ENCODE measurements at places on chromosomes 11 and 22. TPM values are rescaled to one million over a fixed set of nuclear protein-coding genes. Genes with fewer than 3 reads are reported as not detected.

Gene CHST1
- total RNA-seq, result not detected

Gene RASL10A
- not detected for total RNA-seq

Gene RABL2B
- 25.6 TPM for total RNA-seq

Gene SDHAF2
- 21.6 TPM for total RNA-seq

Gene RAG2
- total RNA-seq, result not detected

Gene CRYBB1
- not detected for total RNA-seq

Gene LRFN4
- not detected for total RNA-seq

Gene CEP126
- 0.46 TPM for total RNA-seq

Gene CASP5
- not detected for total RNA-seq

Gene EHF
- not detected for total RNA-seq

Gene MS4A15
- total RNA-seq, result not detected

Gene TH
- not detected for total RNA-seq

Gene ACCS
- total RNA-seq, result 13.4 TPM

Gene PTPRJ
- 23.3 TPM for total RNA-seq
